Fibroblast of skin of abdomen (primary cell): ENCODE measurements at places on chromosomes 13 and 19.
A peak's percentile ranks its signal among the peaks of the same experiment; 100 is the strongest.

- DNase-seq: peak; percentile 78
Observed at GRCh38 chr13:114115191-114115671, 17.2 kb downstream of the RASA3 start.

GRCh38 chr13:26946684-26947343 is 186.2 kb upstream of the GPR12 start:
- peak; percentile 46 for DNase-seq

DNA sequence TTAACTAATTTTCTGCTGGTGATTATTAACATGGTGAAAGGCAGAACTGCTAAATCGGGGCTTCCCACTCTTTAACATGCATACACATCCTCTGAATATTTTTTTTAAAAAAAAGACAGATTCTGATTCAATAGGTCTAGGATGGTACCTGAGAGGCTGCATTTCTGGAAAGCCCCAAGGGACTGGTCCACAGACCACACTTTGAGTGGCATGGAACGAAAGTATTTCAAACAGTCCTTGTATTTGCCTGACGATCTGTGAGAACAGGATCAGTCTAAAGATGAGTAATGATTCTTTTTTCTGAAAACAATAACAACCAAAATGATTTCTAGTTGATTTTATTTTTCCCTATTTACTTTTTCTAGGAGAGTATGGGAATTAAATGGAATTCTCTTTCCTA is 16.7 kb upstream of the SPART start:
- no peak for DNase-seq

- no peak for DNase-seq
Observed at GRCh38 chr19:17330262-17331044, 4.2 kb downstream of the ANO8 start.

GRCh38 chr19:7970716-7971448 is 27.4 kb upstream of the TIMM44 start:
- DNase-seq: peak; percentile 37

DNA sequence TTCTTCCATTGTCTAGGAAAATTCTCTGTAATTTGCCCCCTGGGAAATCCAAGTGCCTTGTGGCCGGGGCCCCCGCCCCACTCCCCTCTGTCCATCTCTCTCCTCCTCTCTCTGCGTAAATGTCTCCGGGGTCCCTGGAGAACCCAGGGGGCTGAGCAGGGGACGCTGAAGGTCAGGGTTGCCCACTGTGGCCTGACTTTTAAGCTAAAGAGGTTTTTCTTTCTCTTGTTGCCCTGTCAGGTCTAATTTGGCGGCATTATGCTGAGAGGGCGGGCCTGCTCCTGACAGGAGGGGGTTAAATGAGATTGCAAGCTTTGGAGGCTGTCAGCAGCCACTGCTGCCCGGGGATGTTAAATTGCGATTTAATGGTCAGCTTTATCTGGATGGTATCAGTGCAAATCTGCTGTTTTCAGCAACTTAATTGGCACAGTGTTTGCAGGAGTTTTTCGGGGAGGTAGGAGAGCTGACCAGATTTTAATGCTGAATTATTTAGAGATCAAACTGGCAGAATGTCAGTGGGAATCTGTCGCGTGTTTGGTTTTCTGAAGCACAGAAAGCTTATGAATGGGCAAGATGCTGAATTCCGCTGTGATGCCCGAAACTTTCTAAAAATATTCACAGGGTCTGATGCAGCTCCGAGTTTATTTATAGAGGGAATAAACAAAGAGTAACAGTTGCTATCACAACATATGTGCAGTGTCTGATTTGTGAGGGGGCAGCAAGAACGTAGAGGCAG is 93.2 kb upstream of the SOX1 start:
- DNase-seq: no peak

DNA sequence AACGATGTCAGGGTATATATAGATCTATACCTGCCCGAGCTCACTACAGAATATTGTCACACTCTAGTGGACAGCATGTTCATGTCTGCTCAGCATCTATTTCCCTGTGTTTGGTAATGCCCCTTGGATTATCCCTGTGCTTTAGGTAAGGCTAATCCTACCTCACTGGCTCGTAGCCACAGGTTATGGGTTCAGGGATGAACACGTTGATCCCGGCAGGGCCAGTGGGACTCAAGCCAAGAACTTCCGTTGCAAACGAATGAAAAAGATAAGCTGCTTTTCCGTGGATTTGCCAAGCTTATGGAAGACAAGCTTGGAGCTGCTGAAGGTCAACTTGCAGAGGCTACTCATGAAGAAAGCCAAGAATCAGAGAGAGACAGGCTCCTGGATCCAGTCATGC is 400.0 kb upstream of the TSHZ3 start:
- no peak for DNase-seq

DNA sequence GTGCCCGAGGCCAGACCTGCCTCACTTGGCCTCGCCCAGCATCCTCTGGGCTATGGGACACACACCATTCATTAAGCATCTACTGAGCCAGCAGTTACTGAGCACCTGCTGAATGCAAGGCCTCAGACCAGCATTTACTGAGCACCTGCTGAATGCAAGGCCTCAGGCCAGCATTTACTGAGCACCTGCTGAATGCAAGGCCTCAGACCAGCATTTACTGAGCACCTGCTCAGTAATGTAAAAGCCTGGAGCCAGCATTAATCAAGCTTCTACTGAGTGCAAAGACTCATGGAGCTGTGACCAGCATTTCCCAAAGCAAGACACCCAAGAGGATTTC is 3.7 kb downstream of the ATP8B3 start:
- DNase-seq: no peak

GRCh38 chr13:31638577-31638976 is 100.7 kb upstream of the RXFP2 start:
- peak; percentile 87 for DNase-seq

DNA sequence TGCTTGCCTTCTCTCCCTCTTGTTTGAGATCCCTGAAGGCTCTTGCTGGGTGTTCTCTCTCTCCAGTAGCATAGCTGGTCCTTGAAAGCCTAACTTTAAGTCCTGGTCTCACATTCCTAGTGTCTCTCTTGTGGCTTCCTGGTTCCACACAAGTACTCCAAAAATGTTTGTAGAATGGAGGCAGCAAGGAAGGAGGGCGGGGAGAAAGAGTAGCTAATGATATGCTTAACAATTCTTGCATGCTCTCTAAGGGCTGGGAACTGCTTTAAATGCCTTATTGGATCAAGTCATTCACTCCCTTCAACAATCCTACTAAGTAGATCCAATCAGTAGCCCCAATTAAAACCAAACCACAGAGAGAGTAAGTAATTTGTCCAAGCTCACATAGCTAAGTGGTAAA is 357.3 kb downstream of the KLF5 start:
- peak; percentile 66 for DNase-seq

GRCh38 chr13:72174549-72174948 is 307.5 kb upstream of the DACH1 start:
- no peak for DNase-seq

GRCh38 chr19:39497996-39498797 is 550 bp upstream of the DLL3 start:
- DNase-seq: peak; percentile 16

DNA sequence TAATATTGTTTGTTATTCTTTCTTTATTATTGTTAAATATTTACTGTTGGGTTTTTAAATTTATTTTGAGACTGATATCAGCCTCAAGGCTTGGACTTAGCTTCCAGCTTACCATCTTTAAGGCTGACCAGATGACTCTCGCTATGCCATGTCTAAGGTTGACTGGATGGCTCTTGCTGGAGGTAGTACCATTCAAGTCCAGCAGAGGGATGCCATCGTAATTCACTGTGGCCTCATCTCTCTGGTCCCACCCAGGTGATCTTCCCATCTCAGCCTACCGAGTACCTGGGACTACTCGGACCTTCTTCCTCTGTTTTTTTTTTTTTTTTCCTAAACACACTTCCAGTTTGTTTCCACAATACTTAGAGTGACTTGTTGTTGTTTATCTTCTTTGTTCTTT is 41.7 kb upstream of the ZNF91 start:
- no peak for DNase-seq

DNA sequence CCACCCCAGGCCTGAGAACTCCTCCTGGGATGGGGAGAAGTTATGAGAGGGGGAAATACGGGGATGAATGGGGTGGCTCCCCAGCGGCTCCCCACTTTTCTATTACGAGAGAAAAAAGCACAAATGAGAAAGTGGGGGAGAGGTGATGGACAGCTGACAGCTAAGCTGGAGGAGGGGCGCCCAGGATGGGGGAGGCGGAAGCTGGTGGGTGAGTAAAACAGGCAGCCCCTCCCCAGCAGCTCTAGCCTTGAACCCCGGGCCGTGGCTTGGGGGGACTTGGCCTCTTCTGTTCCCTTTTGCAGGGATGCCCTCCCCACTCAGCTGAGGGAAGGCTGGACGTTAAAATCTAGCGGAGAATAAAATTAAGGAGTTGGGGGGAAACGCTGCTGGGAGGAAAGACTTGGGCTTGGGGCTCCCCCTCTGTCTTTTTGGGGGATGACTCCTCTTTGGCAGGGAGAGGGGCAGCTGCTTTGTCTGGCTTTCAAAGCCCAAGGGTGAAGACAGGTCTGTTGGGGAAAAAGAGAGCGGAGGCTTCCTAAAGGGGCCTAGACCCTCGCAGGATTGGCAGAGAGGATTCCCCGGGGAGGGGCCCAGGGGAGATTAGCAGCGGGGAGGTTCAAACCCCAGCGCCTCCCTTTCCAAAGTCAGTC is 1.4 kb upstream of the SAMD1 start:
- no peak for DNase-seq

- DNase-seq: no peak
Observed at GRCh38 chr13:112622375-112622774, 34.4 kb upstream of the TUBGCP3 start.

DNA sequence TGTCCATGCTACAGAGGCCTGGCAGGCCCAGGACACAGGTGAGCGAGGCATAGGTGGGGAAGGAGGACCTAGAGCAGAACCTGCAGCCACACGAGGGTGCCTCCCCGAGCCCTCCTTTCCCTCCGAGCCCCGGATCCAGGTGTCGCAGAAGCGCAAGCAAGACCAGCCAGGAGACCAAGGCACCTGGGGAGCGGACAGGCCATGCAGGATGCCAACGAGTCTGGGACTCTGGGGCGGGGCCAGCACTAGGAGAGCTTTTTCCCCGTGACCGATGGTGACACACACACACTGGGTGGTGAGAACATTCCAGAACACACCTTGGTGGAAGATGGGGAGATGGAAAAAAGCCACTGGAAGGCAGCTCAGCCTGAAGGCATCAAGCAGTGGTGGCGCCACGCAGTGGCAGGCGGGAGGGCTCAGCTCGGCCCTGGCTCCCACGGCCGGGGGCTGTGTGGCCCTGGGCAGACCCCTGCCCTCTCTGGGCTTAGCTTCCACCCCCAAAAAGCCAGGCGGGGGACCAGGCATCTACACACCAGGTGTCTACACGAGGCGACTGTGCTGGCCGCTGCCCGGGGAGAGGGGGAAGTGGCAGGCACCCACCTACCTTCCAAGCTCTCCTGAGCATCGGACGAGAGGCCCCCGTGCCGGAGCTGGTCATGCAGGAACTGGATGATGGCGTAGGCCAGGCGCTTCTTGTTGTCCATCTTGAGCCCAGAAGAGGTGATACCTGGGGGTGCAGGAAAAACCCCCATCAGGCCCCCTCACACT is 14.5 kb downstream of the SGTA start:
- no peak for DNase-seq

- DNase-seq: no peak
Observed at GRCh38 chr19:48613852-48614435, 932 bp downstream of the FAM83E start.

- DNase-seq: no peak
Observed at GRCh38 chr19:58480481-58480830, 4.3 kb downstream of the ZNF446 start.

- DNase-seq: no peak
Observed at GRCh38 chr13:111929036-111929616, 137.8 kb upstream of the SOX1 start.

GRCh38 chr19:38650911-38651584 is 3.6 kb downstream of the ACTN4 start:
- peak; percentile 68 for DNase-seq

- DNase-seq: peak; percentile 29
Observed at GRCh38 chr13:102651392-102651791, 43.5 kb downstream of the METTL21C start.

GRCh38 chr13:109628251-109628699 is 158.1 kb downstream of the IRS2 start:
- DNase-seq: peak; percentile 80

DNA sequence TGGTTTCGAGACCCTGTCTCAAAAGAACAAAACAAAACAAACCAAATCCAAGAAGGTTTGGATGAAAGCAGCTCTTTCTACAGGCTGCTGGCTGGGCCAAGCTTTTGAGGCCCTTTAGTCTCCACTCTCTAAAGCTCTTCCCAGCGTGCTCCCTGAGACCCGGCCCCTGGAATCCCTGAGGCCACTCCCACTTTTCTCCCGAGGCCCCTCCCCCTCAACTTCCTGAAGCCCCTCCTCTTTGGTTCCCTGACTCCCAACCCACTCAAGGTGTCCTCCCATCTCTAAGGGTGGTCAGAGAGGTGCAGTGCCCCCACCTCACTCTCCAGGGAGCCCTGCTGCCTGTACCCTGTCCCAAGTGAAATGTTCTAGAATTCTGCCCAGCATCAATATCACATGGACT is 10.6 kb downstream of the ERICH6B start:
- no peak for DNase-seq

DNA sequence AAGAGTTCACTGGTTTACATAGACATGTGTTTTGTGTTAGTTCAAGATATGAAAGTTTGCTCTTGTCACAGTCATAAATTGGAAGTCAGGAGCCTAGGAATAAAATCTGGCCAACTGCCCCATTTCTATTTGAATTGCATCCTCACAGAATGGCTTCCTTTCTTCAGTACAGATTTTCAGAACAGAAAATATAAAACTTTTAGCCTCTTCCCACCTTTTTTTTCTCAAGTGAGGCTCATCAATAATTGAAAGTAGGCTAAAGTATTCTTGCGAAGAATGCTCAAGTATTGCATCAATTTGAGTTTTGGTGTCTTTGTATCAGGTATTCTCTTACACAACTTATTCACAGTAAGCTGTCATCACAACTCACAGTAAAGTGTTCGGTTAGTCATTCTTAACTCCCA is 802.7 kb downstream of the PCDH9 start:
- peak; percentile 69 for DNase-seq

DNA sequence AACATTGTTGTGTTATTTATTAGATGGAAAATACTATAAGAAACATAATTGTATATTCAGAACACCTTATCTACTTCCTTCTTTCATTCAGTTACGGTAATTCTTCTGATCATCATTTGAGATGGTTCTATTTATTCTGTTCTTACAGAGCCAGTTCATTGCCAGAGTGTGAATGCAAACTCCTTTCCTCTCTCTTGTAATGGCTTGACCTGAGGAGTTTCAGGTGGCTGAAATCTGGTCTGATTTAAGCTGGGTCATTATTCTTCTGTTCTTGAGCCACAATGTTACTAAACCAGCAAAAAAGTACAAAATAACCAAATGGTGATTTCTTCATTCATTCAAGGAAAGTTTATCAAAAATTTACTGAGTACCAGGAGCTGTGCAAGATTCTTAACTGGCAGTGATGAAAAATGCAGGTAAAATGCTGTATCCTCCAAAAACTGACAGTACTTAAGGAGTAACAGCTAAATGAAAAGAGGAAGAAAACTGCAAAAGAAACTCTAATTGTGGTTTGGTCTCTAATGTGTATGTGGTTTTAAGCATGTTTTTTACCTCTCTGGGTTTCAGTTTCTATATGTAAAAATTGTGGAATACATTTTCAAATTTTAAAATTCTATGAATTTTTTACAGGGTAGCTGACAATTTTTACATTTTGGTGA is 182.4 kb upstream of the UFM1 start:
- DNase-seq: no peak

GRCh38 chr13:112450904-112451240 is 74.7 kb downstream of the SPACA7 start:
- DNase-seq: no peak

GRCh38 chr19:12698138-12698537 is 1.7 kb upstream of the FBXW9 start:
- no peak for DNase-seq
